ENCODE measurements at places on chromosomes 4 and X. TPM values are rescaled to one million over a fixed set of nuclear protein-coding genes. Genes with fewer than 3 reads are reported as not detected.
A peak's percentile ranks its signal among the peaks of the same experiment; 100 is the strongest.

- no peaks in the 10 kb centered on the region for H3K36me3 ChIP-seq
- H3K4me3 ChIP-seq, result no peak overlapping the region
- 0 out of 2 replicates have a peak, but pooled peaks cover 4% of the 10 kb centered on the region for H3K4me1 ChIP-seq
- no peak for DNase-seq
- no peak overlapping the region for H3K27ac ChIP-seq
Measured at GRCh38 chr4:100289946-100290345, 99.7 kb upstream of the DDIT4L start.

- peaks cover 16% of the 10 kb centered on the region for H3K4me1 ChIP-seq
- DNase-seq, result no peak
- no peaks in the 10 kb centered on the region for H3K27me3 ChIP-seq
- no peak overlapping the region for H3K27ac ChIP-seq
- no peaks in the 10 kb centered on the region for H3K36me3 ChIP-seq
Measured at GRCh38 chr4:186082221-186082620, 13.3 kb downstream of the TLR3 start.

DNA sequence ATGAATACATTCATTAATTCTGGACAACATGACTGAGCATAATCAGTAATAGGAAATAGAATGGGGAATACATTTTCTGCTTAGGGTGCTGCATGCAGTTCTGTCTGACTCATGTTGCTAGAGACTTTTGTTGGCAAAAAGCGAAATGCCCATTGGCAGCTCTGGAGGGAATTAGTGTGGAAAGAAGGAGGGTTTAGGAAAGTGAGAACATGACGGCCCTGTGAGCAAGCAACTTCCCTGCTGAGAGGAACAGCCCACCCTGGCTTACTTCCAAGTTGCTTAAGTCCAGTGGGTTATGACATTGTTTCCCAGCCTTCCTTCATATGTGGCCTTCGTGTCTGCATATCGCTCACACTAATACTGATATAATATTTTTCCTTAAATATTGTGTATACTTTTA, 13.8 kb downstream of the MAD2L1 start:
- no peaks in the 10 kb centered on the region for H3K4me1 ChIP-seq
- no peak overlapping the region for H3K27ac ChIP-seq
- no peak overlapping the region for H3K4me3 ChIP-seq
- no peak for DNase-seq

- H3K4me3 ChIP-seq, result no peak overlapping the region
- no peak for DNase-seq
- no peak overlapping the region for H3K27ac ChIP-seq
- 0 out of 2 replicates have a peak, but pooled peaks cover 11% of the 10 kb centered on the region for H3K4me1 ChIP-seq
Measured at GRCh38 chr4:5500165-5500564, 208.2 kb downstream of the EVC2 start.

- H3K27ac ChIP-seq, result no peak overlapping the region
- no peak for DNase-seq
- no peaks in the 10 kb centered on the region for H3K27me3 ChIP-seq
- H3K36me3 ChIP-seq, result no peaks in the 10 kb centered on the region
Measured at GRCh38 chr4:152599636-152600035, 63.7 kb upstream of the FBXW7 start.

- H3K27ac ChIP-seq, result no peak overlapping the region
- no peaks in the 10 kb centered on the region for H3K27me3 ChIP-seq
- H3K4me1 ChIP-seq, result 0 out of 2 replicates have a peak, but pooled peaks cover 8% of the 10 kb centered on the region
- no peaks in the 10 kb centered on the region for H3K36me3 ChIP-seq
- DNase-seq, result no peak
- no peak overlapping the region for H3K4me3 ChIP-seq
Measured at GRCh38 chr4:153159728-153160221, 44.5 kb upstream of the TRIM2 start.

DNA sequence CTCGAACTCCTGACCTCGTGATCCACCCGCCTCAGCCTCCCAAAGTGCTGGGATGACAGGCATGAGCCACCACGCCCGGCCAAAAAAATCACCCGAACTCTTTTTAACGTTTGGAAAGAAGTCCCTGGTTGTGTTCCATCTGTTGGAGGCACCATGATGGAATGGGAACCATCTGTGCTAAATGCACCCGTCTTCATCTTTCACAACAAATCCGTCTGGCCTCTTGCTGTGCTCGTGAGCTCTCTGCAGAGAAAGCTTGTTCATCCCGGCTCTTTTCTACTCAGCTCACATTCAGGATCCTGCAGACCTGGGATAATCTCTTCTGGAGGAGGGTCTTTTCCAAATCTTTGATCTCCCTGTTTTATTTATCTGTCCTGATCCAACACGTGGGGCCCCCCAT, 188.8 kb downstream of the CRLF2 start:
- H3K27ac ChIP-seq, result no peak overlapping the region
- no peak overlapping the region for H3K4me3 ChIP-seq
- H3K36me3 ChIP-seq, result no peaks in the 10 kb centered on the region
- DNase-seq, result no peak
- no peaks in the 10 kb centered on the region for H3K4me1 ChIP-seq

DNA sequence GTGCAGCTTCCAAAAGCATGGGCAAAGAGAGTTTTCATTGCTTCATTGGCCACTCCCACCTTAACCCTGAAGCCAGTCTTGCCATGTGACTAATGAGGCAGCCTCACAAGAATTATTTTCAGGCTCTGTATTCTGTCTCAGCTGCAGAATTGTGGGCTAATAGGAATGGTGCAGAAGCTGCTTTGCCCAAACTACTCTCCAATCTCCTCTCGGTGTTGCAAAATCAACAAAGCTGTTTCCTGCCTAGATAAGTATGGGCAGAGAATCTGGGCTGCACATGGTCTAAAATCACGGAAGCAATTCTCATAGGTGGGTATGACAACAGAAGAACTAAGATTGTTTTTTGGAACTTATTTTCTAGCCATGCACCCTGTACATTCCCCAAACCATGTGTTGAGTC, 31.4 kb downstream of the PPP1R2C start:
- H3K36me3 ChIP-seq, result no peaks in the 10 kb centered on the region
- no peak overlapping the region for H3K27ac ChIP-seq
- DNase-seq, result no peak
- no peaks in the 10 kb centered on the region for H3K4me1 ChIP-seq

The TMPRSS11F gene
- not detected for total RNA-seq

The IDH3G gene
- 63.4 TPM for total RNA-seq

- H3K27me3 ChIP-seq, result no peaks in the 10 kb centered on the region
- no peak overlapping the region for H3K27ac ChIP-seq
- DNase-seq, result no peak
- H3K4me1 ChIP-seq, result no peaks in the 10 kb centered on the region
Measured at GRCh38 chr4:120839974-120840751, 82.4 kb downstream of the PRDM5 start.

DNA sequence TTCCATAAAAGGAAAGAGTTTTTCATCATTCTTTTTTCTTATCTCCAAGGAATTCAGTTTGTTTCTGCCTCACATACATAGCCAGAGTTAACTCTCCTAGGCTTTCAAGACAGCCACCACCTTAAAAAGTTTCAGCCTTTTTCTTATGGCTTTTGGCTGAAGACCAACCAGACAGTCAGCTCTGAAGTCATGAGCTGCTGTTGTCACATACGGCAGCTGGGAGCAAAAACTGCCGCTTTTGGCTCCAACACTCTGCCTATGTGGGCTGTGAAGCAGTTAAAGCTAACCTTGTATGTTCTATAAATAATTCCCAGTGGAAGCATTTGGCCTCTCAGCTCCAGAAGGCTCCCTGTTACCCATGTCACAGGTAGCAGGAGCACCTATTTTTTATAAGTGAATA, 104.1 kb downstream of the KLHL4 start:
- H3K4me3 ChIP-seq, result no peak overlapping the region
- DNase-seq, result no peak
- H3K36me3 ChIP-seq, result no peaks in the 10 kb centered on the region
- H3K4me1 ChIP-seq, result no peaks in the 10 kb centered on the region

The MAPK10 gene
- total RNA-seq, result 4.2 TPM

DNA sequence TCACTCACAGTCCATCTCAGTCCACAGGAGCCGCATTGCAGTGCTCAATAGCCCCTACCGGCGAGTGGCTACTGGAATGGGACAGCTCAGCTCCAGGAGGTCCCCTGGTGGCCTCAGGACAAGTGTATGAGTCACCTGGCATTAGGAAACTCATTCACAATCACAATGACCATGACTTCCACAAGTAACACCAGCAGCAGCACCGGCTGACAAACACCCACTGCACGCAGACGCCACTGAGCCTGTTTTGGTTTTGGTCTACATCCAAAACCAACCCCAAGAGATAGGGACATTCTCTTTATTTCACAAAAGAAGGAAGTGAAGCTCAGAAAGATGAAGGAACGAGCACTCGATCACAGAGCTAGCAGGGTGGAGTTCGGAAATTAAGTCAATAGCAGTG, 8.1 kb downstream of the JAKMIP1 start:
- no peak overlapping the region for H3K27ac ChIP-seq
- DNase-seq, result peak; percentile 63
- peaks cover 63% of the 10 kb centered on the region for H3K27me3 ChIP-seq
- H3K4me3 ChIP-seq, result no peak overlapping the region
- H3K4me1 ChIP-seq, result no peaks in the 10 kb centered on the region
- H3K36me3 ChIP-seq, result no peaks in the 10 kb centered on the region

DNA sequence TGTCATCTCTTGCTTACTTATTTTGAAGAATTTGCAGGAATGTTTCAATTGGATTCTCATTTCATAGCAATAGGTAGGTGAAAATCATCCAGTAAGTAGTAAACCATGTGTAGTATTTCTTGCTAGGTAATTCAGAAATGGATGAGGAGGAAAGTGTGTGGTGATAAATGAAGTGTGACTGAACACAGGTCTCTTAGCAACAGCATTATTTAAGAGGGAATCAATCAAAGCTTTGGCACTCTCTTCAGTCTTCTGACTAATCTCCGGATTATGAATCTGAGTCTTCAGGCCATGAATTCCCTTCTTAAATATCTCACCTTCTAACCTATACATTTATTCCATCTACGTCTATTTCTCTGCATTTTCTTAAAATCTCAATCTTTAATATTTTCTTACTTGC, 55.8 kb upstream of the ARHGAP24 start:
- H3K4me1 ChIP-seq, result no peaks in the 10 kb centered on the region
- no peaks in the 10 kb centered on the region for H3K27me3 ChIP-seq
- no peaks in the 10 kb centered on the region for H3K36me3 ChIP-seq
- DNase-seq, result no peak

The NUDT6 gene
- 14.1 TPM for total RNA-seq

- no peaks in the 10 kb centered on the region for H3K4me1 ChIP-seq
- H3K36me3 ChIP-seq, result no peaks in the 10 kb centered on the region
- H3K27me3 ChIP-seq, result peaks cover 88% of the 10 kb centered on the region
- no peak overlapping the region for H3K4me3 ChIP-seq
- no peak for DNase-seq
Measured at GRCh38 chr4:183013730-183014002, 85.4 kb upstream of the WWC2 start.

DNA sequence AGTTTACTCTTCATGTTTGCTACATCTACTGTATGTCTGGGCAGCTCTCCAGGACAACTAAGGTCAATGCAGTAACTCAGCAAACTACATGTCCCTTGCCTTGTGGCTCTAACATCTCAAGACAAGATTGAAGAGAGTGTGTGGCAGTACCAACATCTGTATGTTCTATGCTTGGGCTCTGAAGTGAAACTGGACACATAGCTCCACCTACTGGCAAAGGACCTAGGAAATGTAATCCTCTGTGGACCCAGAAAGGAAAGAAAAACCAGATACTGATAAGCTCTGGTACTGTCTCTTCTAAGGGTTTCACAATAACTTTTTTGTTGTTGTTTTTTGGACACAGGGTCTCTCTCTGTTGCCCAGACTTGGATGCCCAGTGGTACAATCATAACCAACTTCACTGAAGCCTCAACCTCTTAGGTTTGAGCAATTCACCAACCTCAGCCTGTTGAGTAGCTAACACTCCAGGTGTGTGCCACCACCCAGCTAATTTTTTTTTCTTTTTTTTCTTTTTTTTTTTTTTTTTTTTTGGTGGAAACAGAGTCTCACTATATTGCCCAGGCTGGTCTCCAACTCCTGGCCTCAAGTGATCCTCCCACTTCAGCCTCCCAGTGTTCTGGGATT, 64.1 kb downstream of the QDPR start:
- no peak overlapping the region for H3K4me3 ChIP-seq
- no peaks in the 10 kb centered on the region for H3K4me1 ChIP-seq

DNA sequence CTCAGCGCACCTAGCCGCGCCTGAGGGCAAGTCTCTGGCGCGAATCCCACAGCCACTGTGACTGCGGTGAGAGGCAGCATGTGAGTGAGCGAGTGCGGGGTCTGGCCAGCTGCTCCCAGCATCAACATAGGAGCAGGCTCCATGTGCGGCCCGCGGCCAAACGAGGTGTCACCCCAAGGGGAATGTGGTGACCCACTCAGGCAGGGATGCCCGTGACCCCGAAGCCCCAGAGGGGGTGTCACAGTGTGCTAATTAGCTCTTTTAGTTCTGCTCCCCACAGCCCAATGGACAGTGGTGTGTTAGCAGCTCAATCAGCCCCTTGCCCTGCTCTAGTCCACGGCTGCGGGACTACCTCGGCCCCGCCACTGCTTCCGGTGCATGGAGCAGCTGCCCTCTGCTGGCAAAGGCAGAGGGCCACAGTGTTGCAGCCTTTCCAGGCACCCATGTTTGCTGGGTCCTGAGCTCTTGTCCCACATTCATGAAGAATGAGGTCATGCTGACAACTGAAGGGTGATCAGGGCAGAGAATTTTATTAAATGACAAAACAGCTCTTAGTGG, 61.4 kb downstream of the AGA start:
- H3K4me1 ChIP-seq, result no peaks in the 10 kb centered on the region
- H3K27me3 ChIP-seq, result no peaks in the 10 kb centered on the region
- DNase-seq, result no peak
- H3K36me3 ChIP-seq, result no peaks in the 10 kb centered on the region

- no peaks in the 10 kb centered on the region for H3K27me3 ChIP-seq
- no peak for DNase-seq
- H3K4me3 ChIP-seq, result no peak overlapping the region
Measured at GRCh38 chr4:113657586-113658233, 103.8 kb downstream of the CAMK2D start.

- DNase-seq, result no peak
- no peaks in the 10 kb centered on the region for H3K4me1 ChIP-seq
- no peak overlapping the region for H3K27ac ChIP-seq
- H3K27me3 ChIP-seq, result no peaks in the 10 kb centered on the region
- no peaks in the 10 kb centered on the region for H3K36me3 ChIP-seq
- no peak overlapping the region for H3K4me3 ChIP-seq
Measured at GRCh38 chrX:132415012-132415411, 73.8 kb downstream of the MBNL3 start.

DNA sequence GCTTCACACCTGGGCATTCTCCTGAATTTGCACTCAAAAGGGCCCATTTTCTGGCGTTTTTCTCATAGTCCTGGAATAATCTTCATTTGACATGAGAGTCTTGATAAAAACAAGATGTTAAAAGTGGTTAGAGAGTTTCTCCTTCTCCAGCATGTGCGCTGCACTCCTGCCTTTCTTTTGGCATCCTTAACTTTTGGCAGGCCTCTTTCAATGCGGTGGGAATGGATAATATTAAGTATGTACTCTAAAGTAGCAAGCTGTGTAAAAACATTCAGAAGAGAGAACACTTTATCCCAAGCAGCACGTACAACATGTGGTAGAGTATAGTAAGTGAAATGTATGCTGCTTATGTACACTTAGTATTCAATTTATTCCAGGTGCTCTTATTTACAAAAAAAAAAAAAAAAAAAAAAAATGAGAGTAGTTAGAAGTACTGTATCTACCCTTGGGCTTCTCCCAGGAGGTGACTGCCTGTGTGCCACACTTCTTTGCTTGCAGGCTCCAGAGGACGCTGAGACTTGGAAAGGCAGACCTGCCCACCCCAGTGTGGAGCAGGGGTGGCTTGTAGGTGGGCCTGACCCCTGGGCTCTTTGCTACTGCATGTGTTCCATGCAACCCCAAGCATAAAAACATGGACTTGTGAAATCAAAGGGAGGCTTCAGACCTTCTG, 3.9 kb downstream of the FGF2 start:
- no peak for DNase-seq
- H3K36me3 ChIP-seq, result no peaks in the 10 kb centered on the region
- H3K27me3 ChIP-seq, result no peaks in the 10 kb centered on the region
- no peak overlapping the region for H3K27ac ChIP-seq

All from PC-9 (cell line).